GM23248 (cell line): ENCODE measurements at places on chromosomes 4 and X. TPM values are rescaled to one million over a fixed set of nuclear protein-coding genes. Genes with fewer than 3 reads are reported as not detected.

CYTL1 gene
- total RNA-seq, result 1.5 TPM in 1 of 2 replicates, not detected in the other

TRAM1L1 gene
- total RNA-seq, result 2.3 and 3.7 TPM in 2 replicates

PRDM5 gene
- 12.6 and 18.7 TPM in 2 replicates for total RNA-seq

NHSL2 gene
- 3.2 and 4.7 TPM in 2 replicates for total RNA-seq

ZCCHC18 gene
- total RNA-seq, result 1.4 TPM in 1 of 2 replicates, not detected in the other

GRCh38 chrX:110759785-110760184 lies 35.8 kb downstream of the CHRDL1 start:
- peak; percentile 85 for DNase-seq

- peak; percentile 20 for DNase-seq
Observed at GRCh38 chr4:88939697-88940096, 117.3 kb downstream of the FAM13A start.

DNA sequence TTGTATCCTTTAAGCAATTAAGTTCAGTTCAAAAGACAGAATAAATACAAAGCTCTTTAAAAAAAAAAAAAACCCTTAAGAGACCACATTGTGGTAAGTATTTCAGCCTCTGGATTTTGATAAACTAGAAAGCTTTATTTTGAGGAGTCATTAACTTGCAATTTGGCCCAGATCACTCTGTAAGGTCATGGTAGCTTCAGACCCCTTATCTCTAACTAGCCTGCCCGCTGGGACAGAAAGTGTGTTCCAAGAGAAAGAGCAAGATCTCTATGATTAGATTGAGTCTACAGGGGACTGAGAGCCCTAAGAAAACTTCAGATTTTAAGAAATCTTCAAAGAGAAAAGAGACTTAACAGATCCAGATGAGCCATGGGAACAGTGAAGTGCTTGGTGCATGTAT lies 45.6 kb downstream of the GALNT7 start:
- no peak for DNase-seq

DNA sequence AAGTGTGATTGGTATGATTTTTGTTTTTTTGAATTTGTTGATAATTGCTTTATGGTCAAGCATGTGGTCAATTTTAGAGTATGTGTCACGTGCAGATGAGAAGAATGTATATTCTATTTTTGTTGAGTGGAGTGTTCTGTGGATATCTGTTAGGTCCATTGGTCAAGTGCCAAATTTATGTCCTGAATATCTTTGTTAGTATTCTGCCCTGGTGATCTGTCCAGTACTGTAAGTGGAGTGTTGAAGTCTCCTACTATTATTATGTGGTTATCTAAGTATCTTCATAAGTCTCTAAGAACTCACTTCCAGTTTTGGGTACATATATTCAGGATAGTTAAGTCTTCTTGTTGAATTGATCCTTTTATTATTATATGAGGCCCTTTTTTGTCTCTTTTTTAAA lies 372.9 kb upstream of the MAOA start:
- DNase-seq, result no peak

DNA sequence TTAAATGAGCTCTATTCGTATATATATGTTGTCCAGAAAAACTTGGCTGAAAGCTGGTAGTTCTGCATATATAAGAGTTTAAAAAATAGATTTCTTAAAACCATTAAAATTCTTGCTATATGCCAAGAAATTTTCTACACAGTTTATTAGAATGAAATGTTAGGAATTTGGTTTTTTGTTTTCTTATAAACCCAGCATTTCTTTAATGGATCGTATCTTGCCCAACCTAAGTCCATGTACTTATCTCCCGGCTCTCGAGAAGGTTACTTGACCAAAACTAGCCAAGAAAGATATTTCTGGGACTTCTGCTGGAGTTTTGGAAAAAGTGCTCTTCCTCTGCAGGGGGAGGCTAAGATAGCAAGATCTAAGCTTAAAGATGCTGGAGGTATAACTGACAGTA lies 4.7 kb upstream of the ASB5 start:
- no peak for DNase-seq

GRCh38 chr4:52250154-52250553 lies 199.1 kb downstream of the SPATA18 start:
- DNase-seq, result peak; percentile 35

GRCh38 chrX:29913647-29914046 lies 301.7 kb upstream of the MAGEB2 start:
- no peak for DNase-seq

DNA sequence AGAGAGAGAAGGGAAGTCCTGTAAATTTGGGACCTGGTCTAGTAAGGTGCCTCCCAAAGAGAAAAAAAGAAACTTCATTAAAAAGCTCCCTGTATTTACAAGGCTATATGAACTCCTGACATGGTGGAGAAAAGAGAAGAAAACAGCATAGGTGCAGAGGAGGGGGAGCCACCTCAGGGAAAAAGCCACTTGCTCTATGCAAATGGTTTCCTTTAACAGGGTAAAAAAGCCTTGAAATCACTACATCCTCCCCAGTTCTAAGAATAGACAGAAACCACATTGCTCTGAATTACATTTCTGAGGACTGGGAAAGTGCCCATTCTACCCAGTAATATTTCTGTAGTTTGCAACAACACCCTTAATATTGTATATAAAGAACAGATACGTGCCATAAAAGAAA lies 165.5 kb downstream of the KLF8 start:
- DNase-seq, result no peak

DNA sequence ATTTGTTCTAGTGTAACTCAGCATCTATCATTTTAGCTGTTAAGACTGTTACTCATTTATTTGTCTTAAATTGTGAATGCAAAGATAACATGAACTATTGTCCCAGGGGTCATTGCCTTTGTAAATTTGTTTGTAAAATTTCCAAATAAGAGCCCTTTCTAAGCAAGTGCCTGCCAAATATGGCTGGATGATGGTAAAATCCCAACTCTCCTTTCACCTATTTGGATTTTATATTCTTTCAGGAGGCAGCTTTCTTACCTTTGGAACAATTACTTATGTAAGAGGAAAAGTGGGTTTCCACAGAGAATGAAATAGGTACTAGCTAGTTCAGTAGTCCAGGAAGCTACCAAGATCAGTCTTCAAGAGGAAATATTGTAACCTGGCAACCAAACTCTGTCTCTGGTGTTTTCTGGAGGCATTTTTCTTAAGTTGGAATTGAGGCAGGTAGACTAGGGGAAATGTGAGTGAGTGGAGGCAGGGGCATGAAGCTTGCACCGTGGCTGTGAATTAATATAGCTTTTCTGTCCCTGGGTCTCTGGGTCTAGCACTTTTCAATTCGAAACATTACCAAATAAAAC lies 363.0 kb upstream of the ZCCHC13 start:
- DNase-seq, result no peak

- DNase-seq, result no peak
Observed at GRCh38 chrX:133314281-133314680, 96.1 kb upstream of the TFDP3 start.

- peak; percentile 65 for DNase-seq
Observed at GRCh38 chr4:128810331-128810870, 901 bp downstream of the JADE1 start.

- DNase-seq, result peak; percentile 35
Observed at GRCh38 chr4:120155287-120155686, 88.6 kb upstream of the MAD2L1 start.

- DNase-seq, result no peak
Observed at GRCh38 chr4:100206850-100207249, 16.6 kb upstream of the DDIT4L start.

GRCh38 chr4:85580489-85580888 lies 105.5 kb downstream of the ARHGAP24 start:
- DNase-seq, result no peak

DNA sequence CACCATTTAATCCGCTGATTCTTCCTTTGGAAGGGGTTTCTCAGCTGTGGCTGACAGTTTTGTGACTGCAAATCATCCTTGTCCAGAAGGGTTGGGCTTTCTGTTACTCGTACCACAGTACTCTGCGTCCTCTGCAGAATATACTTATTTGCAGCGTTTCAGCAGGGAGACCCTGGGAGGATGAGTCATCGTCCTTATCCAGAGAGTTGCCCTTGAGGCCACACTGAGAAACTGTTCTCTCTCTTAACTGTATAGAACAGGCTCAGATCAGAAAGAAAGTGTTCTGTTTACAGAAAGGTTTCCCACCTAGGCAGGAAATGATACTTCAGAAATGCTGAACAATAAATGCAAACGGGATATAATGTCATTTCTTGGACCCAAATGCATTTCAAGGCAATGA lies 47.8 kb upstream of the DDX53 start:
- DNase-seq, result no peak
